Left ventricle myocardium inferior (tissue), 1 donor: ENCODE measurements at places on chromosomes 4 and X.

GRCh38 chr4:53362093-53362492, 3.8 kb downstream of the SCFD2 start:
- no peak for DNase-seq

- DNase-seq: no peak
Measured at GRCh38 chr4:1447676-1448588, 41.7 kb upstream of the NKX1-1 start.

DNA sequence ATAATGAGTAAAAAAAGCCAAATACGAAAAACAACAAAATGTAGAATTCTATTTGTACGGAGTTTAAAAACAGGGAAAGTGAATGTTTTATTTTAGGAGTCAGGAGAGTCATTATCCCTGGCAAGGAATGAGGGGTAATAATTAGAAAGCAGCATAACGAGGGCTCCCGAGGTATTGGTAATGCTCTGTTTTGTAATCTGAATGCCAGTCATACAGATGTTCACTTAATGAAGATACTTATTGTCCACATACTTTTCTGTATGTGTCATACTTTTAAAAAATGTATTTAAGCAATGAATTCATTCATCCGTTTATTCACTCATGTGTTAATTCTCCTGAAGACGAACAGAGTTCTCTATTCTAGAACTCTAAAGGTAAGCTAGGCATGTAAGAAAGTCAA, 87.8 kb upstream of the BMP2K start:
- no peak for DNase-seq

DNA sequence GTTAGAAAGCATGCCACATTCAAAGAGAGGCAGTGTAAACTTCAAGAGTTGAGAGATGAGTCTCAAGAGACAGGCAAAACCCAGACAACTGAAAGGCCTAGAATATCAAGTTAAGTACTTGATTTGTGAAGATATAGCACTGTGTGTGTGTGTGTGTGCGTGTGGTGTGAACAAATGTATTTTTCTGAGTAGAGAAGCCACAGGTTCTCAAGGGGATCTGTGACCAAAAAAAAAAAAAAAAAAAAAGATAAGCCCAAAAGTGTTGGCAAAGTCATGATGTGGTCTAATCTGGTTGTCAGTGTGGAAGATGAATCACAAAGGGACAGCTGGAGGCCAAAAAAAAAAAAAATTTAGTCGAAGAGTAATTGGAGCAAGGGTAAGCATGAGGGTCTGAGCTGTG, 3.9 kb downstream of the RIPPLY1 start:
- DNase-seq: no peak

- DNase-seq: no peak
Measured at GRCh38 chrX:3962511-3963311, 249.3 kb upstream of the PRKX start.

GRCh38 chr4:184282251-184282713, 64.6 kb upstream of the ENPP6 start:
- no peak for DNase-seq

GRCh38 chr4:153018031-153018430, 81.9 kb downstream of the FHDC1 start:
- DNase-seq: no peak

GRCh38 chrX:47380268-47380667, 9.9 kb downstream of the ZNF157 start:
- peak; percentile 16 for DNase-seq

DNA sequence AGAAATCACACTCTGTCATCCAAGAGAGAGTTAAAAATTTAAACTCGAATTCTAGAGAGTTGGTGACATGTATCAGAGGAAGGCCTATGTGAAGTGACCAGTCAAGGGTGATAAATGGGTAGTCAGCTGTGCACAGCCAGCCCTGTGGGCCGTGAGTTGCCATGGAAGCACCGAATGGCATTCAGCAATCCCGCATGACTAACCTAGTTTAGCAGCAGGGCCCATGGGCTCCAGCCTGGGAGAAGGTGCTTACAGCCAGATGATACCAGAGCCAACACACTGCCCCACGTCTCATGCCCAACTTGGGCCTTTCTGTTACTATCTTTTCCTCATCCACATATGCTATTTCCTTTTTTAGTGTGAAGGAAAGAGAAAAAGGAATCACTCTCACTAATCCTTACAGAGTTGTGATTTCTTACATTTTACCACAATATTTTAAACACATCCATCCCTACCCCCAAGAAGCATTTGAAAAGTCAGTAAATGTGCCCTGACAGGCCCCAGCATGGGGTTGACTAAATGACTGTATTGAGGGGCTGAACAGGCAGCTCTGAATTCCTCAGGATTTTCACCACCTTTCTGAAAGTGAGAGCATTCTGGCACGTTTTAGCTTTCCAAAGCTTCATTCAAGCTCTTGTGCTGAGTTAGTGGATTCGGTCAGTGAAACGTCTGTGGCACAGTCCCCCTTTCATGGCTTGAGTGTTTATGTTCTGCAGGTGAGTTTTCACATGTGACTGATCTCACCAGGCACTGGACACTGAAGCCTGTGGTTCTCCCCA, 104.2 kb downstream of the AFF1 start:
- DNase-seq: peak; percentile 65

- DNase-seq: no peak
Measured at GRCh38 chr4:69877453-69877852, 17.5 kb upstream of the SULT1E1 start.

DNA sequence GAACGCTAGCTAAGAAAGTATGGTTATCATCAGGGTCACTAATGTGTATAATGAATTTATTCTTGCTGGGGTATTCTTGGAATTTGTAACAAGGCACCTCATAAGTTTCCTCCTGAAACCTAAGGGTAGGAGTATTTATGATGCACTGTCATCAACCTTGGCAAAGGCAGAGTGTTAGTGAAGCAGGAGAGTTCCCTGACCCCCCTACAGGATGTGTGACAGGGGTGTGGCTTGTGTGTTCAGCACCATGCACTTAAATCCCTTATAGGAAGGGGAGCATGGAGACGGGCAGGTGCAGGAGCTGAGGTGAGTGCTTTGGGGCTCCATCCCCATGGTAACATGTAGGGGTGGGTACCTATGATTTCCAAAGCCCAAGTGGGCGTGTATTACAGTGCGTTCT, 237.7 kb downstream of the GALNTL6 start:
- DNase-seq: no peak
